ENCODE measurements at places on chromosomes 6 and 20.

GRCh38 chr6:72789145-72789544 is 167.3 kb downstream of the KCNQ5 start:
- DNase-seq, result no peak

DNA sequence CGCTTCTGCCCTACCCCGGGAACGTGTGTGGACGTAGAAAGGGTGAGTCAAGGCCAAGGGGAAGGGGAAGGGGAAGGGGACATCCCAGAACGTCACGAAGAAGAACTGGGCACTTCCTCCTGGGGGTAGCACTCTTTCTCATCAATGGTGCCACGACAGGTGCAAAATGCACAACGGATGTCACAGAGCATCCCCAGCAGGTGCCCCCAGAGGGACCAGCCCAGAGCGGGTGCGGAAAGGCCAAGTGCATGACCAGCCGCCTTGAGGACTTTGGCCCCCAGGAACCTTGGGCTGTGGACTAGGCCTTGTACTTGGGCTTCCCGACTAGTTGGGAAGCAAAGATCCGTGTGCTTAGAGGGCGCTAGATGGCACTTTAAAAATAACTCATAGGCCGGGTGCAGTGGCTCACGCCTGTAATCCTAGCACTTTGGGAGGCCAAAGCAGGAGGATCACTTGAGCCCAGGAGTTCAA is 12.1 kb upstream of the SRC start:
- no peak for DNase-seq

DNA sequence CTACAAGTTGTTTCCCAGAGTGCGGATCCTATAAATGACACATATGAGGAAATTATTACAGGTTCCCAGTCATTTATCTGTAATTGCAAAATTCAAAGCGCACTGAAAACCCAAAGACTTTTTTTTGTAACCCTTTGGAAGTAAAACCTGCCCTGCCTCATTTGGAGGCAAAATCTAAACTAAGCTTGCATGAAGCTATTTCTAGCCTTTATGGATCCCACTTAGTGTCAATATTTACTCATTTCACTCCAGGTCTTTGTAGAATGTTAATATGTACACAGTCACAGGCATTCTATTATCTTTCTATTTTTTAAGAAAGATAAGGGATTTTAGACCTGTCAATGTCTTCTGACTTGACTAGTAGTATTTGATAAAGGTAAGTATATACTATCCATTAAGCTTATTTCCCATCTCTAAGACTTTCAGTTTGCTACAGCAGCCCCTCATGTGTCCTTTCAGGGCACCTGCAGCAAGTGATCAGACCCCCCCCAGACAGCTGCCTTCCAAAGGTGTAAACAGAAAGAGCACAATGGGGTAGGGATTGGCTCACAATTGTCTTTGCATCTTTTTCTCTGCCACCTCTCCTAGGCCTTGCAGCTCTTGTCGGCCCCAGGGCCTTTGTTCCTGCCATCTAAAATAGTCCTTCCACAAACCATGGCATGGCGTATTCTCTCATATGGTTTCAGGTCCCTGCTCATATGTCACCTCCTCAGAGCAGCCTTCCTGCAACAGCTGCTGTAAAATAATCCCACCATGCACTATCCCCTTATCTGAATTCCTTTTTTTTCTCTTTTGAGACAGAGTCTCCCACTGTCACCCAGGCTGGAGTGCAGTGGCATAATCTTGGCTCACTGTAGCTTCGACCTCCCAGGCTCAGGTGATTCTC is 1.3 kb upstream of the REPS1 start:
- peak; percentile 51 for DNase-seq

GRCh38 chr6:45818655-45819054 is 197.0 kb downstream of the CLIC5 start:
- DNase-seq, result no peak

GRCh38 chr20:7257692-7258466 is 490.4 kb downstream of the BMP2 start:
- DNase-seq, result no peak

DNA sequence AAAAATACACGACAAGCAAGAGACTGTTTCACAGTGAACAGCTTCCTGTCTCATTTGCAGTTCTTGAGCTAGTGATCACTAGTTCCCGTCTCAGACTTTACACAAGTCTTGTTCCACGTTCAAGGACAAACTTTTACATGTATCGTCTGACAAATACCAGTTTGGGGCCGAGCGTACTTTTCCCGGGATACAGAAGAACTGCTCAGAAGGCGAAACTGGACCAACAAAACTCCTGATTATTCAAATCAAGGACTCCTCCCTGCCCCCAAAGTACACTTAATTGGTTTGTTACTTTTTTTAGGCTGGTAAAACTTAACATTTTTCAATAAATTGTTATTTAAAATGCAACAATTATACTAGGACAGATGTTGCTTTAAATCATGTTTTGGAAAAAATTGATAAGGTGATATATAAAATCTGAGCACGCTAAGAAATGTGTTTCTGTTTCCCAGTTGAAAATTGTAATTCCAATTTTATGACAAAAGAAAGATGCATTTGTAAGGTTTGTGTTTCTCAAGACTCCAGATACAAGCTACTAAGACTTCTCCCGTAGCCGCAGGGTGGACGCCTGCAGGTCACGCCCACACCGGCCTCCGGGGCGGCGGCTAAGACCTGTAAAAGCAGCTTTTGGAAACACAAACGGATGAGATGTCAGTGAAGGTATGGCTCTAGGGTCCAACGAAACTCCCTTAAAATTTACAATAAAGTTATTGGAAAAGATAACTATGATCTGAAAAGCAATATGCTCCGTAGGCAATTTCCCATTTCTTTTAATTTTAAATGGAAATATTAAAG is 16.8 kb upstream of the TCFL5 start:
- no peak for DNase-seq

DNA sequence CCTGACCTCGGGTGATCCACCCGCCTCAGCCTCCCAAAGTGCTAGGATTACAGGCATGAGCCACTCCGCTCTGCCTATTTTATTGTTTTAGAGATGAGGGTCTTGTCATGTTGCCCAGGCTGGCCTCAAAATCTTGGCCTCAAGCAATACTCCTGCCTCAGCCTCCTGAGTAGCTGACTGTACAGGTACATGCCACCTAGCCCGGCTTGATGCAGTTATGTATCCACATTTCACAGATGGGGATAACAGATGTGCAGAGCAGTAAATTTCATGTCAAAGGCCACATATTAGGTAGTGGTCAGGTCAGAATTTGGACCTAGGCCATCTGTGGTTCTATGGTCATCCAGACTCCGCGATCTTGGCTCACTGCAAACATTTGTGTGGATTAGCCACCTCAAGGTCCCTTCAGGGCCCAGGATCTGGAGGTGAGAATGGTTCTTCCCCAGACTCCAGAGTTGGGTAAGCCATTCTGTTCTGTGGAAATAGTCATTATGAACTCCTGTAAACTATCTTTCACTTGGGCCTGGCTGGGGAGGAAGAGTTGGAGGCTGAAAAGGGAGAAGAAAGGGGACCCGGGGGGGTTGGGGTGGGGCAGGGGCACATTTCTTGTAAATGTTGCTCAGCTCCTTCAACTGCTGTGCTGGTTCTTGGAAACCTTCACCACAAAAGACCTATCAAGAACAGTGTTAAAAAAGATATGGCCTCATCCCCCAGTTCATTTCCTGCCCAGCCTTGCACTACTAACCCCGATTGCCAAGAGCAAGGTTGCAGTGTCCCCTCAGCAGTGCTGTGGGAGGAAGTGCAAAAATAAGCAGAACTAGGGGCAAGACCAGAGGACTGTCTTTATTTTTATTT is 13.0 kb downstream of the PIM1 start:
- DNase-seq, result no peak

- DNase-seq, result peak; percentile 79
Measured at GRCh38 chr6:106974999-106975737, 639 bp upstream of the CD24 start.

DNA sequence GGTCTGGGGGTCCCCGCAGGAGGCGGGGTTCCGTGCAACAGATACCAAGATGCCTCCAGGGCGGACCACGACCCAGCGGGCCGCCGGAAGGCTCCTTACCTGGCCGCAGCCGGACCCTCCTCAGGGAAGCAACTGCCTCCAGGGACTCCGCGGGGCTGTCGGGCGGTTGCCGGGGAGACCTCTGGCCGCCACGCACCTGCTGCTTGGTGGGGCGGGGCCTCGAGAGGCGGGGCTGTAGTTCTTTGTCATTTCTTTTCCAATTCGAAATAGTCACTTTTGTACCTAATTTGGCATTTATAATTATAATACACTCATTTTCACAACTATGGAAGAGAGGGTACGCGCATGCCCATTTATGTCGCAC is 647 bp downstream of the AK9 start:
- peak; percentile 86 for DNase-seq

DNA sequence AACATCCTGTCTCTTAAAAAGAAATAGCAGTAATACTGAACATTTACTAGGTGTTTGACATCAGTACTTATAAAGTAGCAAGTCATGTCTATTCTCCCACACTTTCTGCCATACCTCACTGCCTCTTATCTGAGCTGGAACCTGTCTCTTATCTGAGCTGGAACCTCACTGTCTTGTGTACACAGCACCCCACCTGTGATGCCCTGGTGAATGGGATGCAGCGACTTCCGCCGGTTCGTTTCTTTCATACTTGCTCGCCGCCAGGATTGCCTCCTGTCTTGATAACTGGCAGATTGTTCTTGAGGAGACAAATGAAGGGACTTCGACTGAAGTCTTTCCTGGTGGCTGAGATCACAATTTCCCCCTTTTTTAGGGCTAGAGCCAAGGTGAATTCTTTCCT is 2.9 kb downstream of the DSN1 start:
- DNase-seq, result no peak

All from NCI-H345 (cell line).